ENCODE measurements at places on chromosomes 5 and 9.

- no peak for DNase-seq
Observed at GRCh38 chr5:567664-568060, 43.4 kb upstream of the SLC9A3 start.

DNA sequence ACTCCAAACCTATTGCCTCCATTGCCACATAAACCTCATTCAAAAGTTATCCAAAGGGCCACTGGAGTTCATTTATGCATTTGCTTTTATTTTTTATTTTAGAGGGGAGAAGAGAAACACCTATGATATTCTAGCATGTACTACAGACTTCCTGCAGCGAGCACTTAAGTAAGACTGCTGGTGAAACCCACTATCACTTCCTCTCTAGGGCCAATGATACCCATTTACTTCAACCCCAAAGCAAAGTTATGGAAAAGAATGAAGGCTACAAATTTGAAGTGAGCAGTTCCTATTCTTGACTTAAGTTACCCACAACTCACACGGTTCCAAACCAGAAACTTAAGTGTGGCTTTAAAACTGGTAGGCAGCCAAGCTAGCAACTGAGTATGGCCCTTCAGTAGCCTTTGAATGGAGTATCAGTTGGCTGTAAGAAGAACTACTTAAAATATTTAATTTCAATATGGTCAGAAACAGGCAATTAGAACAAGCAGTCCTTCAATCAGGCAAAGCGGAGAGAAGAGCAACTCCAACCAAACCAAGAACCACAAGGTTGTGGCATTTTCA lies 94.1 kb downstream of the GPR21 start:
- DNase-seq = no peak

- DNase-seq = no peak
Observed at GRCh38 chr5:57335092-57335660, 147.4 kb downstream of the ACTBL2 start.

- no peak for DNase-seq
Observed at GRCh38 chr5:14376789-14377188, 204.8 kb upstream of the OTULINL start.

- DNase-seq = no peak
Observed at GRCh38 chr5:171391996-171392577, 4.4 kb downstream of the NPM1 start.

- DNase-seq = no peak
Observed at GRCh38 chr5:96605144-96605837, 56.9 kb upstream of the CAST start.

GRCh38 chr5:11851965-11852716 lies 52.1 kb downstream of the CTNND2 start:
- no peak for DNase-seq

DNA sequence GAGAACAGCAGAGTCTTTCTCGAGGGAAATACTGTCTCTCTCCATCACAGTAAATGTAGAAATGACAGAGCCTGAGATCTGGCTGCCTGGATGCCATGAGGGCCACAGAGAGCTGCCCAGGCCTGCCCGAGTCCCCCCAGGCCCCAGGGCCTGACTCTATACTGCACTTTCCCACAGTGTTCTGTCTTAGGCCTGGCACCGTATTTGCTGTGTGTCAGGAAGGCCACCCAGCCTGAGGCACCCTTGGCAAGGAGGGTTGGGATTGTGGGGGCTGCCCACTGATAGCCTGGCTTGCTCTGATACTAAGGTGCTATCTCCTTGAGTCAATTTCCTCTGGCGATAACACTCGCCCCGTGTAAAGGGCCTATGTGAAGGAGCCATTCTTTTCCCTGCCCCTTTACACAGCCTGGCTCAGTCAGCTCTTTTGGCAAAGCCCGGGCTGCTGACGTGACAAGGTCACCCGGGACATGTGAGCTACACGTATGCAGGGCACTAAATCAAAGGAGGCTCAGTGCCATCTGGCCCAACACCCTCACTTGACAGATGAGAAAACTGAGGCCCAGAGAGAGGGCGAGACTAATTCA lies 630.1 kb upstream of the KLF4 start:
- DNase-seq = no peak

GRCh38 chr5:141001446-141001843 lies 35.2 kb downstream of the PCDHAC2 start:
- no peak for DNase-seq

- no peak for DNase-seq
Observed at GRCh38 chr9:2093920-2094597, 78.9 kb downstream of the SMARCA2 start.

Measured in activated naive CD4-positive, alpha-beta T cell (primary cell).